ENCODE measurements at places on chromosomes 5 and 9.

- DNase-seq = no peak
Measured at GRCh38 chr5:82982846-82983245, 94.3 kb downstream of the TMEM167A start.

- DNase-seq = no peak
Measured at GRCh38 chr9:107707915-107708441, 218.4 kb upstream of the KLF4 start.

DNA sequence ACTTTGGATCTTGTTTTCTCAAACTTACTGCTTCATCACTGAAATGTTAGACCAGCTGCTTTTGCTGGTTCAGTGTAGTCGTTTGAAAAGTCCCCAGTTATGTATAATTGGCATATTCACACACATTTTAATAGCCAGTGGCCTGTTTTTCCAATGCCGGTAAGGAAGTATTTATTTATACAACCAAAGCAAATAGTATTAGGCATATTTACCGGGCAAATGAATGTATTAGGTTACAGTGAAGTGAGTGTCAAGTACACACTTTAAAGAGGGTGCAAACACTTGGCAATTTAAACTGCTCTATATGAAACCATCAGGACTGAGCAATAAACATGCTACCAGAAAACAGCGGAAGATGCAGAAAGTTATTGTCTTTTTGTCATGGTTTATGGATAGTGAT, 242.9 kb downstream of the MCTP1 start:
- no peak for DNase-seq

DNA sequence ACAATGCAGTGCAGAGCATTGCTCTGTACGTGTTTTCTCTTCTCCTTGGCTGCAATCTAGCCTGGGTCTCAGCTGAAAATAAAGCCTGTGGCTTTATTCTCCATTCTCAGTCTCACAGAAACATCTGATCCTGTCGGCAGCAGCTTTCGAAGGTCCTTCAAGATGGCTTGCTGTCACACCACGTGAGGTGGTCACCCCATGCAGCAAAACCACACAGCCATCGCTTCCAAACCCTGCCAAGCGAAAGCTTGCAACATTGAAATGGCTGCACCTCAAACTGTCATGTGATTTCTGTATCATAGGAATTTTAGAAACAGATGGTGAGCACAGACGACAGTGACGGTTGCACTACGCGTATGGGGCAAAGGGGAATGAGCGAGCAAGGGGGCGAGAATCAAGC, 98.5 kb upstream of the SMARCA2 start:
- no peak for DNase-seq

GRCh38 chr9:131405428-131405827, 11.5 kb downstream of the PRRC2B start:
- DNase-seq = no peak

DNA sequence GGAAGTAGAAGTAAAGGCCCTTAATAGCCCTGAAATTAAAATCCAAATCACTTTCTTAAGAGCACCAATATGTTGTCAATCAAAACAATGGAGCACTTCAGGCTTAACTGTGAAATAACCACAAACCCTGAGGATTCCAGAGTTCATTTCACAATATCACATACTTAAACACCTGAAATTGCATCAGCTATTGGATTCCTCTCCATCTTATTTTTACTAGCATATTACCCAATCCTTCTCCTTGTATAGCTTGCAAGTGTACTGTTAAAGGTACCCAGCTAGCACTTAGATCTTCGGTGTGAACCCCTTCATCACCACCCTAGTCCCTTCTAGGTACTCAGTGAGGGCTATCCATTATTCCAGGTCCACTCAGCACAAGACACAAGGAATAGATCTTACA, 287.3 kb downstream of the EFNA5 start:
- DNase-seq = no peak

GRCh38 chr9:115999498-115999897, 154.1 kb upstream of the PAPPA start:
- no peak for DNase-seq

DNA sequence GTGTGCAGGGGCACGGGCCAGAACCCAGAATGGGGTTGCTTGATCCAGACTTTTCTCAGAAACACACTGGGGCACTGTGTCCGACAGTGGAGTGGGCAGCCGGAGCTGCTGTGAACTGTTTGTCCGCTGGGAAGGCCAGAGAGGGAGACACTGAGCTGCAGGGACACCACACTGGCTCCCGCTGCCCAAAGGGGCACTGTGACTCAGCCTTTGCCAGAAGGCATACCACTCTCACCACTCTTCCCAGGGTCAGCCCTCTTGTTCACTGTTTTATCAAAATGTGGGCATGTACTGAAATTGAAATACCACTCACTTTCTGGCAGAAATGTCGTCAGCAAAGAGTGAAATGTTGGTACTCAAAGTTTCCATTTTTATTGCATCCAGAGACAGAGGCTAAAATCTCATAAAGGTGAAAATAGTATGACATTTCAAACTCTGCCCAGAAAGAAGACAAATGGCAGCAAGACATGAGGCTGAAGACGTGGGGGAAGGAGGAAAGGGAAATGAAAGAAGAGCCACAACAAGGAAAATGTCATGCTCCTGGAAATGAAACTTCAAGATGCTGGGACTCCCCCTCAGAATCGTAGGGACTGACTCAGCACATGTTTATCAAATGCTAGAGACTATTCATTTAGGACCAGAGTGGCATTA, 4.5 kb upstream of the IL7R start:
- DNase-seq = peak; percentile 67

DNA sequence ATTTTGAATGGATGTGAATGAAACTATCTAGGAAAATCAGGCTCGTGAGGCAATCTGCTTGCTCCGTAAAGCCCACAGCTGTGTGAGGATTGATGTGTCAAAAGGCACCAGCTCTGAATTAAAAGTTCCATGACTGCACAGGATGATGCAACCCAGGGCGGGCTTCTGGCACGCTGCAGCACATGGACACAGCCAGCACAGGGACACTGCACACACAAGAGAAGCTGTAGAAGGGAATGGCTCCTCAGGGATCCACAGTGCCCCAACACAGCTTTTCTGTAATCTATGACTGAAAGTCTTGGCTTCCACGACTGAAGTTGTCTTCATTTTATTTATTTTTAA, 151.0 kb downstream of the GCNT1 start:
- DNase-seq = no peak

DNA sequence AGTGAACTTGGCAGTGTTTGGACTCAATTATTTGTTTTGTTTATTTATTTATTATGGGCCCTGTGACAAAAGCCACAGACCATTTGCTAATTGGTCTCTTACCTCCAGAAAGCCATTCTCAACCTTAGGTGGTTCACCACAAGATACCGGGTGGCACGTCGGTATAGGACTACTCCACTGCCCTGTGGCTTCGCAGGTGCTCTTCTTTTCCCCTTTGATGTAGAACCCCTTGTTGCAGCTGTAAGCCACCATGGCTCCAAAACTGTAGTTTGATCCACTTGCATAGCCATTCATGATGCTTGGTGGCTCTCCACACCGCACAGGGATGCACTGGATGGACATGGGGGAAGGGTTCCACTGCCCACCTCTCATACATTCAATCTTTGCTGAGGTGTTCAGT, 73.3 kb upstream of the TXNDC8 start:
- no peak for DNase-seq

GRCh38 chr5:127878174-127878750, 175.1 kb downstream of the CCDC192 start:
- DNase-seq = peak; percentile 14

DNA sequence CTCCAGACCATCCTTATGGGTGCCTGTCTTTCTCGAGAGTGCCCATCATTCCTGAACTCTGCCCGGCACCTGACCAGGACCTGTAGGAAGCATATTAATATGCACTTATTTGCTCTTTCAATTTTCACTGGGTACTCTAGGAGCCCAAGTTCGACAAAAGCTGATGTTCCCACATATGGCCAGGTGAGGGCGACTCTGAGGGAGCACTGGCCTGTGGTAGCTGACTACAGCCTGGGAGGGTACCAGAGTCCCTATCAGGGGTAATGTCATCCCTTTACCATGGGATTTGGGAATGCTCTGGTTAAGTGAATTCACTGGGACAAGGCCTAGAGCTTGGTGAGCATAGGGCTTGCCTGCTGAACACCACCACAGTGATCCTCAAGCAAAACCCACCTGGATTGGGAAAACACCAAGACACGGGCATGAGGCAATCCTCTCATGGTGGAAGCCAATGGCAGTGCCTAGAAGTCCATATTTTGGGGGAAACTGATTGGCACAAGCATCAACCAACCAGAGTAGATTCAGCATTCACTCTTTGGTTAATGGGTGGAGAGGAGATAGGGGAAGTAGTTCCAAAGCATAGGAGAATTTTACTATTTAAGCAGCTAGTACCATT, 112.2 kb downstream of the MTX3 start:
- peak; percentile 50 for DNase-seq

DNA sequence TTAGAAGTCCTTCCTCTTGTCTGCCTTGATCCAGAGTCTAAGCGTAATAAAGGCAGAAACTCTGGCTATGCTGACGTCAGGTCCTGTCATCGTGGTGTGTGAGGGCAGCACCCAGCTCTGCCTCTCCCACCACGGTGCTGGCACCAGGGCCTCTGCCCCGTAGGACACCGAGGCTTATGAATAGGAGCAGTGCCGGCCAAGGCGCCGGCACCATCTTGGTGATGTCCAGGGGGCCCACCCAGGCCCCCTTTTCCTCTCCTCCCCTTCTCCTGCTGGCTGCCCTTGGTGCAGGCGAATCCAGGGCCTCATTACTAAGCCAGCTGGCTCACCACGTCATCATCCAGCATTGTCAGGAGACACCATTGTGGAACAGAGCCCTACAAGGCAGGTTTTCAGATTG, 252.3 kb downstream of the FANCC start:
- DNase-seq = no peak

DNA sequence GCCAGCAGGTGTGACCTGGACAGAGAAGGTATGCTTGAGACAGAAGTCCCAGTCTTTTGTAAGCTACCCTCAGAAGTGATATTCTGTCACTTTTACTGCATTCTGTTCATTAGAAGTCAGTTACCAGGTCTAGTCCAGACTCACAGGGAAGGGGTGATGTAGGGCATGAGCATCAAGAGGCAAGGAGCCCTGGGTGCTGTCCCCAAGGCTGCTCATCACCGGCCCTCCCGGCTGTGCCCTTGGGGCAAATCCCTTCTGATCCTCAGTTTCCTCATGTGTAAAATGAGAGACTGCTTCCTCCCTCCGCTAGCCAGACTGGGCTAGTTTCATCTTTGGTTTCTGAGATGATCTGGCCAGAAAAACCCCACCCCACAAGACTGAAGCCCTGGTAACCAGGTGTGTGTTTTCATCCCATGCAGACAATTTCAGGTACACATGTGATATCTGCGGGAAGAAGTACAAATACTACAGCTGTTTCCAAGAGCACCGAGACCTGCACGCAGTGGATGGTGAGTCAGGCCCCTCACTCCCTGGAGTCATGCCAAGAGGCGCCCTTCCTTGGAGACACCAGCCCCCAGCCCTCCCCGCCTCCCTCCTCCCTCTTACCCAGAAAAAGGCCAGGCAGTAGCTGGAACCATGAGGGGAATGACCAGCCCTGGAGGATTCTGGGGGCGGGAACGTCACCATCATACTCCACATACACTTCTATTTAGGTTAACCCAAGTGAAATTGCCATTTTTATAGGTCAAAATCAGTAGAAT, 71.0 kb downstream of the AMBP start:
- DNase-seq = no peak

GRCh38 chr5:150298701-150299451, 3.8 kb downstream of the ARSI start:
- no peak for DNase-seq

- DNase-seq = no peak
Measured at GRCh38 chr5:130957151-130957550, 207.9 kb downstream of the HINT1 start.

- DNase-seq = no peak
Measured at GRCh38 chr5:10507575-10508096, 56.2 kb upstream of the ANKRD33B start.

GRCh38 chr5:87004101-87004500, 263.6 kb upstream of the RASA1 start:
- DNase-seq = no peak

GRCh38 chr9:33436445-33436844, 10.9 kb downstream of the AQP3 start:
- no peak for DNase-seq

DNA sequence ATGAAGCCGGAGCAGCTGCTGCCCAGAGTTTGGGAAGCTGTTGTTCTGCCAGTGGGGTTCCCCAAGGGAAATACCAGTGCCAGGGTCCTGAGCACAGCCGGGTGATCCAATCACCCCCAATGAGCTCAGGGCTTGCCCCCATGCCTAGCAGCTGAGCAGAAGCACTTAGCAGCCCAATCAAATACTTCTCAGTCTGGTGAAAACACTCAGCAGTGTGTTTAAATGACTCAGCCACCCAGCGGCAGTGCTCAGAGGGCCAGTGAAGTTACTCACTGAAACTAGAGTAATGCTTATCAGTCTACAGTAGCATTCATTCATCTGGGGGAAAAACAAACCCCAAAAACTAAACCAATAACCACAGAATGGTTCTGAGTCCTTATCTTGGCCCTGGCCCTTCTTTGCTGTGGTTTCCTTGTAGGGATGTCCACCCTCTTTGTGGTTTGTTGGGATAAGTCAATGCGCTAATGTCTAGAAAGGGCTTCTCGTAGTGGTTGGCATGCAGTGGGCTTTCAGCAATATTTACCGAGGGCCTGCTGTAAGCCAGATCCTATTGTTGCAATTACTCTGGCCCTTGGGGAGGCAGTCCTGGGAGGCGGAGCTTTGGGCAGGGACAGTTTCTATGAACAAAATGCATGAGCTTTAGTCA, 43.1 kb downstream of the LHX2 start:
- DNase-seq = peak; percentile 26

GRCh38 chr9:134597041-134597913, 44.3 kb upstream of the COL5A1 start:
- DNase-seq = no peak

DNA sequence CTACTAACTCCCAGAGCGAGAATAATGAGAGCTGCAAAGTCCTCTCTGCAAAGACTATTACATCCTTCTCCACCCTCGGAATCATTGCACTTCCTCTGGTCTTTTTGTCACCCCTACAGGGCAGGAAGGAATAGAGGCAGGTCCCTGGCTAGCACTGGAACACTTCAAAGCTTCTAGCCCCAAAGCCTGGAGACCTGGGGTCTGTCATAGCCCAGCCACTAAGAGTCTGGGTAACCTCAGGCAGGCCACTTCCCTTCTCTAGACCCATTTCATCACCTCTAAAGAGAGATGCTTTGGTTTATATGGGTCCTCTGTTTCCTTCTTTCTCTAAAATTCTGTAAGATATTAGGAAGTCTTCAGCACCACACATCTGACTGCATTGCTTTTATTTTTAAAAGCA, 6.7 kb downstream of the ADRB2 start:
- DNase-seq = no peak

- peak; percentile 74 for DNase-seq
Measured at GRCh38 chr5:176658007-176658599, 10.8 kb downstream of the TSPAN17 start.

All from activated naive CD8-positive, alpha-beta T cell treated with anti-CD3 and anti-CD28 coated beads, Interleukin-2, amount 50 U/mL, for 24 hours (primary cell).